ENCODE measurements at places on chromosomes 12 and 14. TPM values are rescaled to one million over a fixed set of nuclear protein-coding genes. Genes with fewer than 3 reads are reported as not detected.

DNA sequence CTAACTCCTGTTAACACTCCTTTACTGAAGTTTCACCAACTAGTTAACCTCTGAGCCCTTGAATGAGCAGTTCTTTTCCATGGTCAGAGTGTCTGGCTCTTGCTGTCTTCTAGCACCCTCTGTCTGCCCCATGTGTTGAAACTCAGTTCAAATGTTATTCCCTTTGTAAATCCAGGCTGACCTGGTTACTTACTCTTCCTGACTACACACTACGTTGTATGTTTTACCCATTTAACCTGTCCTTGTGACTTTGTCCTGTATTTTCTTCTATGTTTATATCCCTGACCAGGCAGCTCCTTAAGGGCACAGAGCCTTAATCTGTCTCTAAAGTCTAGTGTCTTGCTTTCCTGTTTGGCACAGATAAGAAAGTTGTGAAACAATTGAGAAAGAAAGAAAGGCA is 389.0 kb upstream of the RPL10L start:
- no peaks in the 10 kb centered on the region for H3K4me1 ChIP-seq
- no peak for DNase-seq
- H3K4me3 ChIP-seq = no peak overlapping the region
- no peaks in the 10 kb centered on the region for H3K36me3 ChIP-seq
- no peak overlapping the region for H3K27ac ChIP-seq

- no peaks in the 10 kb centered on the region for H3K27me3 ChIP-seq
- peak overlapping the region; percentile 9 for H3K27ac ChIP-seq
Observed at GRCh38 chr14:51448831-51449670, 202.7 kb upstream of the FRMD6 start.

GDF3 gene
- total RNA-seq = 0.19 TPM

GRCh38 chr12:57156701-57157403 is 9.4 kb upstream of the LRP1-AS start:
- no peaks in the 10 kb centered on the region for H3K27me3 ChIP-seq
- peak overlapping the region; percentile 33 for H3K27ac ChIP-seq
- H3K4me3 ChIP-seq = no peak overlapping the region
- DNase-seq = no peak
- H3K4me1 ChIP-seq = peaks cover 43% of the 10 kb centered on the region

GRCh38 chr12:121022713-121023112 is 6.4 kb upstream of the C12orf43 start:
- H3K27ac ChIP-seq = no peak overlapping the region
- no peak for DNase-seq
- H3K4me1 ChIP-seq = no peaks in the 10 kb centered on the region
- H3K36me3 ChIP-seq = no peaks in the 10 kb centered on the region

GRCh38 chr12:56212361-56212760 is 9.4 kb downstream of the RNF41 start:
- DNase-seq = no peak
- peaks cover 98% of the 10 kb centered on the region for H3K36me3 ChIP-seq
- H3K4me3 ChIP-seq = no peak overlapping the region
- H3K27ac ChIP-seq = no peak overlapping the region

GRCh38 chr14:53570411-53571387 is 385.9 kb downstream of the BMP4 start:
- H3K36me3 ChIP-seq = no peaks in the 10 kb centered on the region
- no peak overlapping the region for H3K4me3 ChIP-seq
- no peaks in the 10 kb centered on the region for H3K27me3 ChIP-seq
- H3K4me1 ChIP-seq = no peaks in the 10 kb centered on the region
- H3K27ac ChIP-seq = no peak overlapping the region

DNA sequence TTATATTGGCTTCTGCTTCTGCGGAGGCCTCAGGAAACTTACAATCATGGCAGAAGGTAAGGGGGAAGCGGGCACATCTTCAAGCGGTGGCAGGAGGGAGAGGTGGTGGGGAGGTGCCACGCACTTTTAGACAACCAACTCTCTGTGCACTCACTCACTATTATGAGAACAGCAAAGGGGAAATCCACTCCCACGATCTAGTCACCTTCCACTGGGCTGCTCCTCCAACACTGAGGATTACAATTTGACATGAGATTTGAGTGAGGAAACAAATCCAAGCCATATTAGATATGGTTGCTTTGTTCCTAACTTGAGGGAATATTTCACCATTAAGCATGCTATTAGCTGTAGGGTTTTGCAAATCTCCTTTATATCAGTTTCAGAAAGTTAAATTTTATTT is 80.3 kb downstream of the UNC79 start:
- H3K27ac ChIP-seq = no peak overlapping the region
- H3K4me3 ChIP-seq = no peak overlapping the region
- DNase-seq = no peak
- no peaks in the 10 kb centered on the region for H3K36me3 ChIP-seq
- H3K4me1 ChIP-seq = no peaks in the 10 kb centered on the region

FANCM gene
- total RNA-seq = 2.7 TPM

DNA sequence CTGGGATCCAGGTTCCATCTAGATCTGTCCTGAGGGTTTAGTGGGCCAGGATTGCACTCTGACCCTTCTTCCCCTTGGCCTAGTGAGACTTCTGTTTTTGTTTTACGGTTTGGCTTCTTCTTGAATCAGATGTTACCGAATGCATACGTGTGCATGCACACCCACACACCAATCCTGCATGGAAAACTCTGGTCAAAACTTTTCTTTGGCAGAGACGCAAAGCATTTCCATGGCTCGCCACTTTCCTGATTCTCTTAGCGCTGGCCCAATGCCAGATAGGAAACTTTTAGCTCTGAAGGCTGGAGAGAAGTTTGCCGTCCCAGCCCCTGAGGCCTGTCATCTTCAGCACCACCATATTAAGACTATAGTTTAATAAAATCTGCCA is 67.4 kb upstream of the ACTN1 start:
- H3K27me3 ChIP-seq = no peaks in the 10 kb centered on the region
- no peak for DNase-seq
- peaks cover 91% of the 10 kb centered on the region for H3K4me1 ChIP-seq
- H3K27ac ChIP-seq = peak overlapping the region; percentile 83

- no peaks in the 10 kb centered on the region for H3K36me3 ChIP-seq
- H3K27ac ChIP-seq = no peak overlapping the region
- H3K27me3 ChIP-seq = no peaks in the 10 kb centered on the region
- no peaks in the 10 kb centered on the region for H3K4me1 ChIP-seq
- no peak overlapping the region for H3K4me3 ChIP-seq
Observed at GRCh38 chr12:32777159-32777558, 21.5 kb upstream of the YARS2 start.

DNA sequence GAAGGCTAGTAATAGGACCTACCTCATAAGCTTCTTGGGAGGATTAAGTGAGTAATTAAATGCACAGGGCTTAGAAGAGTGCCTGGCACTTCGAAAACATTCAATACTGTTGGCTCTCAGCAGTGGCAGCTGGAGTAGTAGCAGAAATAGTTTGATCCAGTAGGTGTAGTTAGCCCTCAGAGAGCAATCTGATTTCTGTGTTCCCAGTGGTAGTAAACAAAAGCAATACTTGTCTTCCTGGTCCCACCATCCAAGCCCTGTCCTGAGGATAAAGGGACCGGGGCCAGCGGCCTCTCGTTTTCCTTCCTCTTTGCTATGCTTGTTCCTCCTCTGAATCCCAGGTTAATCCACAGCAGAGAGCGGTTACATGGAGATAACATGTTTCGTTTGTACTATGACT is 131.6 kb downstream of the SAMD4A start:
- no peak for DNase-seq
- H3K27me3 ChIP-seq = no peaks in the 10 kb centered on the region
- H3K27ac ChIP-seq = peak overlapping the region; percentile 94
- peaks cover 94% of the 10 kb centered on the region for H3K4me1 ChIP-seq
- peak overlapping the region; percentile 6 for H3K4me3 ChIP-seq
- H3K36me3 ChIP-seq = peaks cover 9% of the 10 kb centered on the region

- peak; percentile 91 for DNase-seq
- peak within 1 kb of the TSS; percentile 71 for H3K4me3 ChIP-seq
- peaks cover 20% of the 10 kb centered on the region for H3K27me3 ChIP-seq
- H3K4me1 ChIP-seq = peaks cover 28% of the 10 kb centered on the region
- peak within 1 kb of the TSS; percentile 96 for H3K27ac ChIP-seq
Observed at GRCh38 chr12:66188584-66189485, at the start of gene IRAK3. Gene IRAK3, plus strand, starts transcription at chr12:66189214. Its CDS starts 86 bp downstream, at chr12:66189300.

DNA sequence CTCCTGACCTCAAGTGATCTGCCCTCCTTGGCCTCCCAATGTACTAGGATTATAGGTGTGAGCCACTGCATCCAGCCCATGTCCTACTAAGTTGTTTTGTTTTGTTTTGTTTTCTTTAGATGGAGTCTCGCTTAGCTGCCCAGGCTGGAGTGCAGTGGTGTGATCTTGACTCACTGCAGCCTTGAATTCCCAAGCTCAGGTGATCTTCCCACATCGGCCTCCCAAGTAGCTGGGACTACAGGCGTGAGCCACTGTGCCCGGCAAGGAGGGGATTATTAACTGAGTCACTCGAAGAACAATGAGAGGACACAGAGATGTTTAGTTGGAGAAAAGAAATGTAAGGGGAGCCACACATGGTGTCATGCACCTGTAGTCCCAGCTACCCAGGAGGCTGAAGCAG is 18.0 kb upstream of the ERBB3 start:
- DNase-seq = no peak
- no peak overlapping the region for H3K4me3 ChIP-seq

GRCh38 chr14:97350894-97351731 is 553.9 kb downstream of the VRK1 start:
- peaks cover 19% of the 10 kb centered on the region for H3K27me3 ChIP-seq
- no peak for DNase-seq
- no peak overlapping the region for H3K27ac ChIP-seq
- H3K36me3 ChIP-seq = no peaks in the 10 kb centered on the region
- no peak overlapping the region for H3K4me3 ChIP-seq
- no peaks in the 10 kb centered on the region for H3K4me1 ChIP-seq

DNA sequence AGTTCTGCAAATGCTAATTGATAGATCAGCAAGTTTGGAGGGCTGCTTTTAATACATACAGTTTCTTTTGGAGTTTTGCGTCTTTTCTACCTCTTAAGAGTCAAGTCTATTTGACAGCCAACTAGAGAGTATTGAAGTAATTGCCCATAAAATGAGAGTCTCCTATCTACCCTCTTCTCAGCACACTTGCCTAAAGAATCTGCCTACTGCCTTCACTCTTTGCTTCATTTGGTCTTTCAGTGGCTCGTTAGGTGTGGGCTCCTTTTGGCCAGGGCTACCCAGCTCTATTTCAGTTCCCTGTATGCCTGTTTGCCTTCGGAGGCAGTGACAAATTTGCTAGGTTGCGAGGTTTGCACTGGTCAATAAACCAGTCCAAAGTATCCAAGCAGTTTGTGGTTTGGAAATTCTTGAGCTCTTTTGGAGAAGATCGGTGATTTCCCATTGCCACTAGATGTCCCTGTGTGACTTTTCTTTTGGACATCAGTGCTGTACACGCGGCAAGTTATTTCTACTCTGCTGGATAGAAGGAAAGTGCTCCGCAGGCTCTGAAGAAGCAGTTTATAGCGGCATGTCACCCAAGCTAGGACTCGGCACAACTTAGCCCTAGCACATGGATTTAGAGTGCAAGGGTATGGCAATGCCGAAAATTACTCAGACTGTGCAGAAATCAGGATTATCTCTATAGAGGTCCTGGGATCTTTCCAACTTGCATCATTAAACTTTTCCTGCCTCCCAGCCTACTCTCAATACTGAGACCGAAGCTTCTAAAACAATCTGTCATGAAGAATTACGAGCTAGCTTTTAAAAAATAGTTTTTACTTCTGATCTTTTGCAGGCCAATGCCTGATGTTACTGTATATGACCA is 38.6 kb downstream of the MGST1 start:
- H3K36me3 ChIP-seq = no peaks in the 10 kb centered on the region
- peaks cover 13% of the 10 kb centered on the region for H3K27me3 ChIP-seq
- H3K4me3 ChIP-seq = no peak overlapping the region
- no peaks in the 10 kb centered on the region for H3K4me1 ChIP-seq
- H3K27ac ChIP-seq = no peak overlapping the region

CMTM5 gene
- 1.0 TPM for total RNA-seq

GRCh38 chr12:106867651-106868050 is 88.1 kb upstream of the TMEM263 start:
- DNase-seq = no peak
- H3K4me3 ChIP-seq = no peak overlapping the region
- peaks cover 11% of the 10 kb centered on the region for H3K4me1 ChIP-seq
- no peak overlapping the region for H3K27ac ChIP-seq
- no peaks in the 10 kb centered on the region for H3K27me3 ChIP-seq
- peaks cover 12% of the 10 kb centered on the region for H3K36me3 ChIP-seq

DNA sequence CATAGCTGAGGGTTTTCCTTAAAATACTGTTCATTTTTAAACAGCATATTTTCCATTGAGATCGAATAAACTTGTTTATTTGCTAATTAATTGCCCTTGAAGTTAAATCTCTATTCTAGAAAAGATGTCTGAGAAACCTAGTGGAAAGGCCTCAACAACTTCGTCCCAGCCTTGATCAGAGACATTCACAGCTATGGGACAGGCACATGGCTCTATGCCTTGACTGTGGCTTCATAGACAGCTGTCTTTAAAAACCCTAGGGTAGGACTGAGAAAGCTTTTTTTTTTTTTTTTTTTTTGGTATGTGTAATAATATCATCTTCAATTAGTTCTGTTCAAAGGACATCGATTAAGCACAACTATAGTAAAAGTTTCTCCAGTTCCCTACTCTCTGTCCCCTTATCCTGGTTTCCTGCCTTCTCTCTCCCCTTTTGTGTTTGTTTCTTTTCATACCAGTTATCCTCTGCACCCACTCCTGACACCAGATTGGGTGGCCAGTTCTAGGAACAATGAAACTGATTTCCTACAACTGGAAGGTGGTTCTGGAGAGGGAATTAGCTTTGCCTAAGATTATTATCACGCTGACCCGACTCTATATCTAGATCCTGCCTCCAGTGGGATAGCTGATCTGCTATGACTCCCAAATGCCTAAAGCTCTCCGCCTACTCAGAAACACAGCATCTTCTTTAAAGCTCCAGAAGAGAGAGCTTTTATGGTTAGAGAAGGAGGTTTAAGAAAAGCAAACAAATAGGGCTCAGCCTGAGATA is 20.3 kb downstream of the SOCS2 start:
- H3K27me3 ChIP-seq = no peaks in the 10 kb centered on the region
- no peak for DNase-seq
- peak overlapping the region; percentile 71 for H3K4me3 ChIP-seq
- peaks cover 45% of the 10 kb centered on the region for H3K4me1 ChIP-seq
- H3K27ac ChIP-seq = peak overlapping the region; percentile 90
- H3K36me3 ChIP-seq = no peaks in the 10 kb centered on the region

DNA sequence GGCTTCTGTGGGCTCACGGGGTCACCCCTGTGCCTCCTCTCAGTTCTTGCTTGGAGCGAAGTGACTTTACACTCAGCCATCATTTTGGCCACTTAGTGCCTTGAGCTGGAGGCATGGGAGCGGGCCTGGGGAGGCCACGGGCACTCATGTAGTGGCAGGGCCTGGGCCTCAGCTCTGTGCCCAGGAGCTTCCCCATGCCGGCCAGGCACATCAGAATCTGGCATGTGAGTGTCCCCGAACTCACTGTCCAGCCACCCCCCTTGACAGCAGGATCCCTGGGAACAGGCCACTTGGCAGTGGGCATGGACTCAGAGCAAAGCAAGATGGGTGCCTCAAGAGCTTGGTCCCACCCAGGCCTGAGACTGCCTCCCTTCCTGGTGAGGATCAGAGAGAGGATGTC is 29.5 kb downstream of the DDX51 start:
- no peaks in the 10 kb centered on the region for H3K27me3 ChIP-seq
- H3K36me3 ChIP-seq = peaks cover 76% of the 10 kb centered on the region
- no peaks in the 10 kb centered on the region for H3K4me1 ChIP-seq

CCDC196 gene
- not detected for total RNA-seq

CLEC4D gene
- total RNA-seq = not detected

- H3K27me3 ChIP-seq = no peaks in the 10 kb centered on the region
- no peaks in the 10 kb centered on the region for H3K36me3 ChIP-seq
- peaks cover 9% of the 10 kb centered on the region for H3K4me1 ChIP-seq
- no peak overlapping the region for H3K27ac ChIP-seq
- DNase-seq = no peak
Observed at GRCh38 chr12:92331383-92331782, 185.7 kb upstream of the BTG1 start.

- H3K27me3 ChIP-seq = no peaks in the 10 kb centered on the region
- H3K4me3 ChIP-seq = no peak overlapping the region
- peaks cover 9% of the 10 kb centered on the region for H3K4me1 ChIP-seq
- H3K27ac ChIP-seq = no peak overlapping the region
- no peak for DNase-seq
Observed at GRCh38 chr12:45939759-45940158, 50.6 kb downstream of the SCAF11 start.

KRT2 gene
- not detected for total RNA-seq

All from left ventricle myocardium inferior (tissue), 1 donor.